ENCODE measurements at places on chromosomes 2 and 18. TPM values are rescaled to one million over a fixed set of nuclear protein-coding genes. Genes with fewer than 3 reads are reported as not detected.
A peak's percentile ranks its signal among the peaks of the same experiment; 100 is the strongest.

DNA sequence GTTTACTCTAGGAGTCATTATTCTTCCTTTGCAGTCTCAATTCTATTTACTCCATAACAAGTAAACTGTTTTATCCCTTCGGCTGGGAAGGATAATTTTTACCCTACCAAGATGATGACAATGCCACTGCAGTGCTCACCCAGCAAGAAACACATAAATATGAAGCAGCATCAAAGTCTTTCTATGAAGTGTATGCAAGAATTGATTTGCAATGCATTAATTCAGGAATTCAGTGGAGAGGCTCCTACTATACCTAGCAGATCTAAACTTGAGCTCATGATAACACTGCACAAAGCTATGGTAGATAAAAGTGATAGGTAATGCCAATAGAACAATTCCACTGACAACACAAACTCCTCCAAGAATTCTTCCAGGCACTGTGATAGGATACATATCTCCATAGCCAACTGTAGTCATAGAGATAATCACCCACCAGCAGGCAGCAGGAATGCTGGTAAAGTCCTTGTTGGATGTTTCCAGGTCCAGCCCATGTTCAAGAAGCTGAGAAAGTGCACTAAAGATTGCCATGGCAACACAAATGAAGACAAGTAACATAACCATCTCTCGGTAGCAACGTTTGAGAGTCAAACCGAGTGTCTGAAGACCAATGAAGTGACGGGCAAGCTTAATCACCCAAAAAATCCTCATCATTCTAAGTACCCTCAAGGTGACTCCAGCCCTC is 49.9 kb downstream of the KCNG3 start:
- no peak for DNase-seq

MRO gene
- total RNA-seq, result not detected

DNA sequence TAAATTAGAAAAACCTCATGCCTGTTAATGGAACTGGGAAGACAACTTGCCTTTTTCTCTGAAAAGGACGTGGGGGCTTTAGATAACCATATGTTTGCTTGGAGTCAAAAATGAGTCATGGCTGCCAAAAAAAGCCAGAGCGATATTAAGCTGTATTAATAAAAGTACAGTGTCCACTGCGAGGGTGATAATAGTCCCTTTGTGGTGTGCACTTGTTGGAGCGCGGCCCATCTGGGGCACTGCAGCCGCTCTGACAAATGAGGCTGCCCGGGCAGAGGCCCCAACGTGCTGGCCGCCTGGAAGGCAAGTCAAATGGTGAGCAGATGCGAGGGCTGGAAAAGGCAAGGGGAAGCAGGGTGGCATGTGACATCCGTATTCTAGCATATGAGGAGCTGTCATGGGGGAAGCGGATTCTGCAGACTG is 103.3 kb upstream of the NCK2 start:
- DNase-seq, result no peak

- no peak for DNase-seq
Observed at GRCh38 chr18:61290616-61291015, 42.6 kb upstream of the CDH20 start.

DNA sequence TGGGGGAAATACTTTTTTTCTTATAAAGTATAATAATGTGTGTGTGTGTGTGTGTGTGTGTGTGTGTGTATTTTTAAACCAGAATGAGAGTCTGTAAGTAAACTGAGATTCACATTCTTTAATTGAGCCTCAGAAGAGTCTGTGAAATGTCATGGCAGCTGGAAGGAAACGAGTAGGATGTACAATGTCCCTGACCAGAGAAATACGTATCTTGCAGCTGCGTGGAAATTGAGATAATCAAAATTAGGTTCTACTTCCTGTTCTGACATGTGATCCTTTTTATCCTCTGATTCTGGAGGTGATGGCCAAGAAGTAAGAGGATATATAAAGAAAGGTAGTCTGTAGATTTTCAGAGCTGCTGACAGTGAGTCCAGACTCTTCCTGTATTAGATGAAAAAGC is 50.0 kb downstream of the SH3RF3 start:
- no peak for DNase-seq

DNA sequence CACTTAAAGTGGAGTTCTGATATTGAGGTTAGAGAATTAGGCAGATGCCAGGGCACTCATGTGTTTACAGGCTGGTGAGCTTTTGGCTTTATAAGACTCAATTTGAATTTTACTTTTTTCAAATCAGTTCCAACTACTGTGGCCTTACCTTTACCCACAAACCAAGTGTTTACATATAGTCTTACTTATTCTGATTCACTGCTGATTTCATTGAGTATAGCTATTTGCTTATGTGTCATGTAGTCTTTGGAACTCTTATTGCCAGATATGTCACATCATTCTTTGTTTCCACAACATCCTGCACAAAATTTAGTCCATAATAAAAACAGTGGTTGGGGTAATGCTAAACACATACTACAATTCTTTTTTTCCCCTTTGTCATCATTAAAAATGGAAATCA is 96.5 kb downstream of the XIRP2 start:
- DNase-seq, result no peak

ANKRD23 gene
- total RNA-seq, result 6.2 TPM

ALPP gene
- 0.27 TPM for total RNA-seq

DNA sequence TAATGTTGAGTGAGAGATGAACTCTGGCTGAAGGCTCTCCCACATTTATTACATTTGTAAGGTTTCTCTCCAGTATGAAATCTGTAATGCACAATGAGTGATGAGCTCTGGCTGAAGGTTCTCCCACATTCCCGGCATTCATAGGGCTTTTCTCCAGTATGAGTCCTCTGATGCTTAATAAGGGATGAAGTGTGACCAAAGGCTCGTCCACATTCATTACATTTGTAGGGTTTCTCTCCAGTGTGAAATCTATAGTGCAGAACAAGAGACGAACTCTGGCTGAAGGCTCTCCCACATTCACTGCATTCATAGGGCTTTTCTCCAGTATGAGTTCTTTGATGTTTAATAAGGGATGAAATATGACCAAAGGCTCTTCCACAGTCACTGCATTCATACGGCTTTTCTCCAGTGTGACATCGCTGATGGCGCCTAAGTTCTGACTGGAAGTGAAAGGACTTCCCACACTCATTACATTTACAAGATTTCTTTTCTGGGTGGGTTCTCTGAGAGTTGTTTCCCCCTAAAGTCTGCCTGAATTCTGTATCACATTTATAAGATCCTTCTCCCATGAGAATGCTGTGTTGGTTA is 10.2 kb downstream of the ZNF514 start:
- DNase-seq, result peak; percentile 4

DNA sequence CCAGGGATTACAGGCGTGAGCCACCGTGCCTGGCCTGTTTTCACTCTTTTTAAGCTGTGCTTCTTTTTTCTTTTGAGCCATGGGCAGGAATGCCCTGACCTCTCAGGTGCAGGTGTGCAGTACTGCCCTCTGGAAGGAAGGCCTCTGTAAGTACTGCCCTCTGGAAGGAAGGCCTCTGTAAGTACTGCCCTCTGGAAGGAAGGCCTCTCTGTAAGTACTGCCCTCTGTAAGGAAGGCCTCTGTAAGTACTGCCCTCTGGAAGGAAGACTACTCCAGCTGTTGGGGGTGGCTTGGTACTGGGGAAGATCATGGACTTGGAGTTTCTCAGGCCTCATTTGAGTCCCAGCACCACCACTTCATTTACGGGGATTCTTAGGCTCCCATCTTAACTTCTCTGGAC is 248.5 kb upstream of the ID2 start:
- DNase-seq, result no peak

SMYD1 gene
- total RNA-seq, result not detected

DNA sequence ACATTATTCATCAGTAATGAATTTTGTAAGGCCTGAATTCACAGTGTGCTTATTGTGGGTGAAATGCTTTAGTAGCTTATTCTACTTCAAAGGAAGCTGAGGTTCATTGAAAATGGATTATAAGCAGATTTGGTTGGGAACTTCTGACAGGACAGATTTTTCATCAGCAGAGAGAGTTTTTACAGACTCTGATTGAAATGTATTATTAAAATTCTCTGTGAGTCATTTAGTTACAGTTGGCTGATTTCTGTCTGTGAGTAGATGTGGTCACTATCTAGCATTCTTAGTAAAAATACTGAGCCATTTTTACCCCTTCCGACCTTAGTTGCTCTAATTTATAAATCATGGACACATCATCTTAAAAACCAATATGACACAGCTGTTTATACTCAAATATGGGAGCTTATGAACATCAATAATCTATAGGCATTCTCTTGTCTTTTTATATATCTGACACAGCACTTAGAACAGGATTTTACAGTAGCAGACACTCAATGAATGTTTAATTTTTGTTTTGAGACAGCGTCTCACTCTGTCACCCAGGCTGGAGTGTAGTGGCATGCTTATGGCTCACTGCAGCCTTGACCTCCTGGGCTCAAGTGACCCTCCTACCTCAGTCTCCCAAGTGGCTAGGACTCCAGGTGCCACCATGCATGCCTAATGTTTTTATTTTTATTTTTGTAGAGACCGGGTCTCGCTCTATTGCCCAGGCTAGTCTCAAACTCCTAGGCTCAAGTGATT is 239.6 kb downstream of the BABAM2 start:
- DNase-seq, result no peak

DNA sequence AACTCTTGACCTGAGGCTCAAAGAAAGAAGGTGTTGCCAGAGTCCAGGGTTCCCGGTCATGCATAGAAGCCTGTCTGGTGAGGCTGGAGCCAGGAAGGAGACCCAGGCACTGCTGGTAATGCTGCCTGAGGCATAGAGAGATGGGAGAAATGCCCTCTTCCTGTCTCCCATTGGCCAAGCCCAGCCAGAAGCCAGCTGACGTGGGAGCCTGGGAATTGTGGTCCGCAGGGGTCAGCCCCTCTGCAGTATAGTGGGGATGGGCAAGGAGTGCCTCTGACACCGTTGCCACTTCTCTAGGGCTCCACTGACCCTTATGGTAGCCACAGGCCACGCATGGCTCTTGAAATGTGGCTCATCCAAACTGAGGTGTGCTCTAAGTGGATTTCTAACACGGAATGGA is 95.7 kb downstream of the CTIF start:
- no peak for DNase-seq

DNA sequence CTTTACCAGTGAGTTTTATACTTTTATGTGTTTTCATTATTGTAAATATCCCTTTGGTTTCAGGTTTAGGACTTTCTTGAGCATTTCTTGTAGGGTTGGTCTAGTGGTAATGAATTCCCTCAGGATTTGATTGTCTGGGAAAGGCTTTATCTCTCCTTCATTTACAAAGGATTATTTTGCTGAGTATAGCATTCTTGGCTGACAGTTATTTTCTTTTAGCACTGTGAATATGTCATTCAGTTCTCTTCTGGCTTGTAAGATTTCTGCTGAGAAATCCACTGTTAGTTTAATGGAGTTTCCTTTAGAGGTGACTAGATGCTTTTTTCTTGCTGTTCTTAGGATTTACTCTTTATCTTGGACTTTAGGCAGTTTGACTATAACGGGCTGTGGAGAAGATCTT is 373.9 kb downstream of the TSN start:
- peak; percentile 42 for DNase-seq

DNA sequence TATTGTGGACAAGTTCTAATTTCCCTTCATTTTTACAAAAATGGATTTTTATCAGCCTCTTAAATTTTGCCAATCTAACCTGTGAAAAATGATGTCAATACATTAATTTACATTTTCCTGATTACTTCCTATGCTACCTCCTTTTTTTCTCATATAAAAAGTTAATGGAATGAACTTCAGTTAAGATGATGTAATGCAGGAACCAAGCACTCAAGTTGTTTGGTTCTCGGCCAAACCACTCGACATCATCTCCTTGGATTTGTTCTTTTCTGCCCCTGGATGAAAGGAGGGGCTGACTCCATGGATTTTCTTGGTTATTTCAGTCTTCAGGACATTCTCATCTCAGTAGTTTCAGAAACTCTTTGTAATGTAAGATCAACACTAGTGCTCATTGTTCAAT is 253.1 kb upstream of the NXPH2 start:
- no peak for DNase-seq

NEU2 gene
- not detected for total RNA-seq

- DNase-seq, result no peak
Observed at GRCh38 chr2:239768031-239768790, 256.9 kb downstream of the NDUFA10 start.

GRCh38 chr2:214730800-214731407 is 78.6 kb downstream of the BARD1 start:
- no peak for DNase-seq

DNA sequence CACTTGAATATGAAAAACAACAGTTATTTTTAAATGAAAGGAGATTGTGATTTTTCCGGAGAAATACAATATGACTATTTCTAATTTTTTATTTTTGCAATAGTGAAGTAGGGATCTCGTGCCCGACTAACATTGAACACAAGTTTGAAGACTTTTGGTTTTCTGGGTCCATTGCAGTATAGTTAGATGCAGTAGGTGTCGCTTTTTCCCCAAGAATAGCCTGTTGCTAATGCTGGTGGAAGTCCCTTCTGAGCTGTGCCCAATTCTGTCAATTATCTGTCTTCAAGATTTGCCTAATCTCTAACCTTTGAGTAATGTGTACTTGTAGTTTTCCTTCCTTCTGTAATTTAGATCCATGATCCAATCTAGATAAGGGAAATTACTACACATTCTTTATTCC is 36.5 kb downstream of the SEMA4F start:
- DNase-seq, result peak; percentile 45

DNA sequence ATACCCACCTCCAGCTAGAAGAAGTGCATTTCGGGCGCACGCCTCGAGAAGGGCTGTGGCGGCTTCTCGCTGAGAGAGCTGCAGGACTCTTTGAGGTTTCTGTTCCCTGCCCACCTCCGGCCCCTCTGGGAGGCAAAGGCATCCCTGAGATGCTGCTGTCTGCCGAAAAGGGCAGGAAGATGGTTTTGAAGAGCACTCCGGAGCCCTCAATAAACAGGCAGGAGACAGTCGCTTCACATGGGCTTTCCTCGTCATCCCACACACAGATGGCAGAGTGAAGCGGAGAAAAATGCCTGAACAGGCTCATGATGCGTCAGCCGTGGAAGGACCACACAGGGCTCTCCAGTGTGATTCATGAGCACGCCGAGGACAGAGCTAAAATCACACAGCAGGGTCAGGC is 25.4 kb upstream of the GLI2 start:
- no peak for DNase-seq

GRCh38 chr2:154402213-154402612 is 296.3 kb upstream of the KCNJ3 start:
- peak; percentile 26 for DNase-seq

- DNase-seq, result no peak
Observed at GRCh38 chr2:181341855-181342600, 115.2 kb upstream of the ITGA4 start.

DNA sequence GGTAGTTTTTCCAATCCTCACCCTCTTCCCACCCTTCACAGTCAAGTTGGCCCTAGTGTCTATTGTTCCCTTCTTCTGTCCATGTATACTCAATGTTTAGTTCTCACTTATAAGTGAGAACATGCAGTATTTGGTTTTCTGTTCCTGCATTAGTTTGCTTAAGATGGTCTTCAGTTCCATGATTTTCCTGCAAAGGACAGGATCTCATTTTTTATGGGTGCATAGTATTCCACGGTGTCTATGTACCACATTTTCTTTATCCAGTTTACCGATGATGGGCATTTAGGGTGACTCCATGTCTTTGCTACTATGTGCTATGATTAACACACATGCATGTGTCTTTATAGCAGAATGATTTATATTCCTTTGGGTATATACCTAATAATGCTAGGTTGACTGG is 104.4 kb downstream of the STRN start:
- no peak for DNase-seq

SIX3 gene
- total RNA-seq, result not detected

WNT10A gene
- total RNA-seq, result 1.1 TPM
